Articular chondrocyte of knee joint (primary cell): ENCODE measurements at places on chromosomes 4 and X. TPM values are rescaled to one million over a fixed set of nuclear protein-coding genes. Genes with fewer than 3 reads are reported as not detected.

Gene RNF128
- total RNA-seq, result not detected in 2 replicates

Gene STAG2
- 93.1 and 123 TPM in 2 replicates for total RNA-seq

Gene ARHGAP6
- total RNA-seq, result 0.91 and 1.3 TPM in 2 replicates

Gene PRDM8
- 3.5 and 6.5 TPM in 2 replicates for total RNA-seq

Gene TMEM255A
- total RNA-seq, result 0.13 and 0.54 TPM in 2 replicates

Gene SPACA5
- total RNA-seq, result not detected in 2 replicates

Gene CRLF2
- 0.11 TPM in 1 of 2 replicates, not detected in the other for total RNA-seq

Gene NR0B1
- total RNA-seq, result not detected in 2 replicates

Gene HTT-AS
- total RNA-seq, result not detected in 2 replicates

Gene MAGEA9B
- not detected in 2 replicates for total RNA-seq

Gene DCK
- total RNA-seq, result 14.1 and 17.3 TPM in 2 replicates

Gene CXorf49B
- total RNA-seq, result not detected in 2 replicates

Gene SPANXN3
- not detected in 2 replicates for total RNA-seq

Gene ADH1A
- total RNA-seq, result not detected in 2 replicates
